Activated CD4-positive, alpha-beta memory T cell treated with anti-CD3 and anti-CD28 coated beads, Interleukin-2, amount 10 ng/mL, durations not matched to agents 7 days and 5 days (primary cell): ENCODE measurements at places on chromosomes 12 and 14.

- DNase-seq: no peak
Observed at GRCh38 chr12:132116709-132117557, 27.2 kb downstream of the DDX51 start.

- no peak for DNase-seq
Observed at GRCh38 chr12:89155826-89156225, 196.5 kb downstream of the DUSP6 start.

GRCh38 chr12:103470664-103471063 lies 25.1 kb downstream of the C12orf42 start:
- no peak for DNase-seq

- no peak for DNase-seq
Observed at GRCh38 chr14:101959277-101959676, 5.1 kb upstream of the DYNC1H1 start.

GRCh38 chr14:57182760-57183503 lies 85.8 kb downstream of the EXOC5 start:
- no peak for DNase-seq

- no peak for DNase-seq
Observed at GRCh38 chr12:112843287-112843686, 51.7 kb downstream of the RPH3A start.

DNA sequence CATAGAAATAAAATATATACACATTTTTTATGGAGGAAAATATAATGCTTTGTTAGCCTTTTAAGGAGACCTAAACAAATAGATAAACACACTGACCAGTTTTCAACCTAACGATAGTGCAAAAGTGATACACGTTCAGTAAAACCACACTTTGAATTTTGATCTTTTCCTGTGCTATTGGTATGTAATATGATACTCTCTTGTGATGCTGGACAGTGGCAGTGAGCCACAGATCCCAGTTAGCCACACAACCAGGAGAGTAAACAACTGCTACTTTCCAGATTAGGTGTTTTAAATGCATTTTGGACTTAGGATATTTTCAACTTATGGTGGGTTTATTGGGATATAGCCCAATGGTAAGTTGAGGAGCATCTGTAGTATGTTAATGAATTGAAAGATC lies 243.1 kb downstream of the ERC1 start:
- no peak for DNase-seq

GRCh38 chr14:51093371-51094281 lies 1.3 kb downstream of the TRIM9 start:
- DNase-seq: peak; percentile 52
